ENCODE measurements at places on chromosomes 2 and 18.

DNA sequence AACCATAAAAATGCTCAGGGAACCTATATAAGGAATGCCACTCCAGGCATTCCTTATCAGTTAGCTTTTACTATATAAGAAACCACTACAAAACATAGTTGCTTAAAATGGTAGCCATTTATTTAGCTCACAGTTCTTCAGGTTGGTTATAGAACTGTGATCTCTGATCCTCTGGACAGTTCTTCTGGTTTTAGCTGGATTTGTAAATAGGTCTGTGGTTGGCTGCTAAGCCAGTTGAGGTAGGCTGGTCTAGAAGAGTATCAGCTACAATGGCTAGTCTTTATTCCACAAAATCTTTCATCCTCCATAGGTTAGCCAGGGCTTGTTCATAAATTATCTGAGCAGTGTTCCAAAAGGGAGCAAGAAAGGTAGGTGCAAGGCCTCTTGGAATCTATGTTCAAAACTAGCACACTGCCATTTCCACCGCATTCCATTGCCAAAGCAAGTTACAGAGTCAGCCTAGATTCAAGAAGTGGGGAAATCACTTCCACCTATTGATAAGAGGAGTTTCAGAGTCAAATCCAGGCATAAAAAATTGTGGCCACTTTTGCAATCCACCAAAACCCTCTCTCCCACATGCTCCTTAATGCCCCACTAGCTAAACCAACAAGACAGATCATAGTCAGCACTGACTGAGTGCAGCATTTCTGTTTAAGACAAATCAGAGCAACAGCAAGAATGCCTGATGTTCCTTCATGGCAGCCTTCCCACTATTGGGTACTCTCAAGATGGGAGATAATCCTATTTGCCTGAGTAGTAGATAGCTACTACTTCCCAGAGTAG lies 146.4 kb downstream of the IRS1 start:
- no peak for DNase-seq

DNA sequence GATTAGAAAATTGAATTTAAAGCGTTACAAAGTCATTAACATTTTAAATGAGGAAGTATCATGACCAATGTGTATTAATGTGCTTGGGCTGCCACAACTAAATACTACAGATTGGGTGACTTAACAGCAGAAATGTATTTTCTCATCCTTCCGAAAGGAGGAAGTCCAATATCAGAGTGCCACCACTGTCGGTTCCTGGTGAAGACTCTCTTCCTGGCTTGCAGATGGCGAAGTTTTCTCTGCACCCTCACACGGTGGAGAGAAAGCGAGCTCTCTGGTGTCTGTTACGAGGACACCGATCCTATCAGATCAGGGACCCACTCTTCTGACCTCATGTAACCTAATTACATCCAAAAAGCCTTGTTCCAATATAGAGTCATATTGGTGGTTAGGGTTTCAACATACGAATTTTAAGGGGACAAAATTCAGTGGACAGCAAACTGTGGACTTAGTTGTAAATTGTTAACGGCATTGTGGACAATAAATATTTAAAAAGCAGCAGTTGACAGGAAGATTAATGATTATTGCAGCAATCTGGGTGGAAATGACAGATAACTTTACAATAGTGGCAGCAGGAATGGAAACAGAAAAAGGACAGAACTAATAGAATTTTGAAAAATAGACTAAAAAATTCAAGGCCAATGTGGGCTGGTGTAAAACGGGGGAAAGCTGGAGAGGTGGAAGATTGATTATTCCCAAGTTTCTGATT lies 35.1 kb upstream of the CYRIA start:
- DNase-seq, result no peak

DNA sequence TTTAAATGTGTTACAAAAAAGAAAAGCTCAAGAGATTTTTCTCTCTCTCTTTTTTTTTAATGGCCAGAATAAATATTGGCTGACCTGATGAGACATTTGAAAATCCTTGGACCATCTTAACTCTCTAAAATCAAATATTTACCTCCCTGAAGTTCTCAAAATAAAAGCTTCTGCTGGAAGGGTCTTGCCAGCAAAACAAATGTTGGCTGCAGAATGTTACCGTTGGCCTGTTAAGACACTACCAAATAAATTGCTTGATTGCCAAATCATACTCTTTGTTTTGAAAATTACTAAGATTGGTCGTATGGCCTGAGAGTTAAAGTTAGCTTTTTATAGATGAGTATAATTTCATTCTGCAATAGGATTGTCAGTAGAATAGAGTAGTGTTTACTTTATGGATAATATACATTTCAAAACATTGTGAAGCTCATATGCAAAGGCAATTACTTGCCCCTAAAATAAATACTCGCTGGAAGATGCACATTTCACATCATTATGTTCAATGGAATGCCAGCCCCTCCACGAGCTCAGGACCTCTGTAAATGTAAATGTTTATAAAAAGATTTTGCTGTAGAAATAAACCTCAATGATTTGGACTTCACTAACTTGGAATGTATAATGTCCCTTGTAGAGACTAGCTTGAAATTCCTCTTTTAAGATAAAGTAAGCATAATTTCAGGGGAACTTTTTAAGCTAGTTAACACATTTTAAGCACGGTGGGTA lies 193.4 kb downstream of the SOX11 start:
- no peak for DNase-seq

DNA sequence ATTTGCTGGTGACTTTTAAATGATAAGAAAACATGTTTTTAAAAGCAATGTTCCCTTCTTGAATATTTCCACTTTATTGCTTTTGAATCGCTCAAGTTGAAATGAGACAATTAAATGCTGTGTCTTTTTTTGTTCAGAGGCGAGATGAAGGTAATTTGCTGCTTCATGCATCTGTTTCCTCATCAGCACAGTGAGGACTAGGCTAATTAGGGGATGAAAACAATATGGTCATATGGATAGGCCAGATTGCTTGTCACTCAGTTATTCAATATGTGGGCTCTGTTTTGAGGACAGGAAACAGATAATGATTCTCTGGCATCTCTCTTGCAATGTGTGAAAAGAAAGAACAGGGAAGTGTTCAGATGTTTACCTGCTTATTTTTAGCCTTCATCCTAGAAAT lies 61.0 kb downstream of the ERBB4 start:
- DNase-seq, result no peak

- DNase-seq, result no peak
Observed at GRCh38 chr2:162746310-162746709, 92.3 kb downstream of the KCNH7 start.

DNA sequence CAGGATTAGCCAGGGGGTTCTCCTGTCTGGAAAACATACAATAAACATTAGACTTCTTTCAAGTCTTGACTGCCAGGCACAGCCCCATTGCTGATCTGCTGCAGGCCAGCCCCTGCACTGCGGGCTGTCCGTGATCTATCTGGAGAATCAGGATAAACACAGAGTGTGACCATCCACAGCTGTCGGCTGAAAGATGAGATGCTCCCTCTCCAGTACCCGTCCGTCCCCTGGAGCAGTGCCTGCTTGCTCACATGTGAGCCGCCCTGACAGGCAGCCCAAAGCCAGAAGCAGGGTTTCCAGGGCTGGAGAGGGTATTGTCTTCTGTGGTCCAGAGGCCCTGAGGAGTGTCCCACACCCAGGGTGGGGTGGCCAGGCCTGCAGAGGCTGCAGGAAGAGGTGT lies 46.1 kb upstream of the FOSL2 start:
- DNase-seq, result no peak

DNA sequence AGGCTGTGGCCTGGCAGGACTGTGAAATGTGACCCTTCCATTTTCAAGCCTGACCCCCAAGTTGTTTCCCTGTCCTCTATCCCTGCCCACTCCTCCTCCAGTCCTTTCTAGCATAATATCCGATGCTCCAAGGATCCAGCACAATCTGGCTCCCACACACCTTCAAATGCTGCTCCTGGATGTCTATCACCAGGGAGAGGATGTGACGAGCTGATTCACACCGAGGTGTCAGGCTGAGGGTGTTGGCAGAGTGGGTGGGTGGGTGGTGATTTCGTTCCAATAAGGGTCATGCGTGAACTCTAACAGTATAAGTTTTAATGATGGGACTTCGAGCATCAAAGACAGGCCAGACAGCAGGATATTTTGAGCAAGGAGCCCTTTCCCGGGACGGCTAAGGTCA lies 107.8 kb downstream of the CELF4 start:
- no peak for DNase-seq

DNA sequence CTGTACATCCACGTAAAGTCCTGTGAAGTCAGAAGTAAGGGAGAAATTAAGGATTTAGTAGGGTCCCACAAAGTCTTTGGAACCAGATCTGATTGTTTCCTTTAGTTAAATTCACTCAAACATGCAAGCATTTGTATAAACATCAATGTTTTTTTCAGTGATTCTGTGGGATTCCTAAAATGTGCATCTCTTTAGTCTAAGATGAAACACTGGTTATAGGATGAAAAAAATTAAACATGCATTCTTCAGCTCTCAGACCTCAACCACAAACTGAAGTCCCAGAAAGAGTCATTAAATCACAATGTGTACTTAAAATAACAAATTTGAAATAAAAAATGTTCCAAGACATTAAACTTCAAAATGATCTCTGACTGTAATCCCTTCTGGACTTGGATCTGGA lies 76.5 kb upstream of the APCDD1 start:
- no peak for DNase-seq

GRCh38 chr18:34493566-34494358 lies 216.3 kb upstream of the DTNA start:
- peak; percentile 57 for DNase-seq

DNA sequence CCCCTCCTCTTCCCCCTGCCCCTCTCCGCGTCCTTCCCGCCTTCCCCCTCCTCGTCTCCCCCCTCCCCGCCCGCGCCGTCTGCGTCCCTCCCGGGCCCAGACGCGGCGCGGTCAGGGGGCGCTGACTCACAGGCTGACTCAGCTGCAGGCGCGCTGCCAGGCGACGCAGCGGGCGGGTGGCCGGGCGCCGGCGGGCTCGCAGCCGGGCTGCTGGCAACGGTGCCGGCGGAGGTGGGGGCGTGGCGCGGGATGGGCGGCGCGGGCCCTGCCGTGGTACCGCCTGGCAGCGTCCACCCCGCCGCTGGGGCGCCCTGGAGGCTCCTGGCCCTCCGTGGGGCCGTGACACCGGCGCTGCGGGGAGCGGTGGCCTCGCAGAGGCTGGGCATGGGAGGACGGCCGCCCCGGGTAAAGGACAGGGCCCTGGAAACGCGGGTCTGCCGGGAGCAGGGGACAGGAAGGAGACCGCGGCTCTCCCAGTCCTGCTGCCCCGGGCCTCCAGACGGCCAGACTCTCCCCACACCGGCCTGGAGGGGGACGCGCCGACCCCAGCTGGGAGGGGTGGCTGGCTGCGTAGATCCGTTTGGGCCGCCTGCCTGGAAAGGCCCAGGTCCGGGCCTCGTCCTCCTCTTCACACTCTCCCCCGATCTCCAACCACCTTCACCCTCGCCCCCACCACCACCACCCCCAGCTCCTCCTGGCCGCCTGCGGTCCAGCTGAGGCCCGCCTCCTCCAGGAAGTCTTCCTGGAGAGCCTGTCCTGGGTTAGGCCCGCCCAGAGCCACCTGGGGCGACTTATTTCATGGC lies 10.0 kb upstream of the PROC start:
- peak; percentile 83 for DNase-seq

GRCh38 chr2:11904941-11905340 lies 158.5 kb downstream of the LPIN1 start:
- no peak for DNase-seq

- DNase-seq, result no peak
Observed at GRCh38 chr18:58496231-58496630, 132.7 kb downstream of the ALPK2 start.
